ENCODE measurements at places on chromosomes 2 and 18. TPM values are rescaled to one million over a fixed set of nuclear protein-coding genes. Genes with fewer than 3 reads are reported as not detected.
A peak's percentile ranks its signal among the peaks of the same experiment; 100 is the strongest.

DNA sequence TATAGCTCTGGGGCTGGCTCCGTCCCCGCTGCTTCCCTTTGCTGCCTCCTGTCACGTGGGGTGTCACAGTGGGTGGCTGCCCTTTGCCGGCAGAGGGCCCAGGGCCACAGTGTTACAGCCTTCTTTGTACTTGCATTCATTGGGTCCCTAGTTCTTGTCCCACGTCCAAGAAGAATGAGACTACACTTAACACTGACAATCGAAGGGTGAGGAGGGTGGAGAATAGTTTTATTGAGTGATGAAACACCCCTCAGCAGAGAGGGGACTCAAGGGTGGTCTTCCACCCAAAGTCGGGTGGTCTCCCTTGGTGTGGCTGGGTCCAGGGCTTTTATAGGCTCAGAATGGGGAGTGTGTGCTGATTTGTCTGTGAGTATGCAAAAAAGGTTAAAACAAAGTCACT lies 1.9 kb downstream of the ATG4B start:
- H3K4me3 ChIP-seq = no peak overlapping the region
- DNase-seq = no peak
- H3K4me1 ChIP-seq = peaks cover 60% of the 10 kb centered on the region
- no peak overlapping the region for H3K27ac ChIP-seq

Gene SERPINB3
- not detected for total RNA-seq

Gene EMX1
- not detected for total RNA-seq

DNA sequence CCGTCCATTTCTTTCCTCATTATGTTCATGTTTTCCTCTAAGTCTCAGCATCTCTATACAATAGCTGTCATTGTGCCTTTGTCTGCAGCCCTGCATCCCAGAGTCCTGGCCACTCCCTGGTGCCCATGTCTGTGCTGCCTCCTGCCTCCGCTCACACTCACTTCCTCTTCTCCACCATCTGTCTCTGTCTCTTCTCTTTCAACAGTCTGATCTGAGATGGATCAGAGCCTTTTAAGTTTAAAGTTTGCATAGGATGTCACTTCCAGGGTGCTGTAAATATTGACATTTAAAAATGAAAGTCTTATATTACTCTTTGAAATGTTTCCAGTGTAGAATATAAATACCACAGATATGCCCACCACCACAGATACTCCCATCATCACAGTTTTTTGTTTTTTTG lies 42.7 kb downstream of the UBE2F start:
- no peak overlapping the region for H3K4me3 ChIP-seq
- H3K27ac ChIP-seq = no peak overlapping the region
- peaks cover 2% of the 10 kb centered on the region for H3K27me3 ChIP-seq
- H3K4me1 ChIP-seq = no peaks in the 10 kb centered on the region
- peaks cover 19% of the 10 kb centered on the region for H3K36me3 ChIP-seq

- no peak for DNase-seq
- no peak overlapping the region for H3K27ac ChIP-seq
- peaks cover 21% of the 10 kb centered on the region for H3K4me1 ChIP-seq
- no peaks in the 10 kb centered on the region for H3K27me3 ChIP-seq
- H3K4me3 ChIP-seq = no peak overlapping the region
These were observed 1.5 kb upstream of the PTPN2 start for GRCh38 chr18:12885500-12885899.

- peaks cover 4% of the 10 kb centered on the region for H3K36me3 ChIP-seq
- no peaks in the 10 kb centered on the region for H3K27me3 ChIP-seq
- no peaks in the 10 kb centered on the region for H3K4me1 ChIP-seq
- H3K4me3 ChIP-seq = no peak overlapping the region
- no peak overlapping the region for H3K27ac ChIP-seq
- no peak for DNase-seq
These were observed 118.8 kb upstream of the EPB41L3 start for GRCh38 chr18:5662586-5663090.

Gene NCOA1
- total RNA-seq = 10.9 TPM

Gene CHMP1B
- total RNA-seq = 32.0 TPM

Gene ZNF407
- total RNA-seq = 8.4 TPM

GRCh38 chr2:85240055-85240454 lies 87.7 kb downstream of the TGOLN2 start:
- peaks cover 5% of the 10 kb centered on the region for H3K27me3 ChIP-seq
- no peak for DNase-seq
- peaks cover 13% of the 10 kb centered on the region for H3K4me1 ChIP-seq
- no peak overlapping the region for H3K27ac ChIP-seq
- peaks cover 9% of the 10 kb centered on the region for H3K36me3 ChIP-seq

DNA sequence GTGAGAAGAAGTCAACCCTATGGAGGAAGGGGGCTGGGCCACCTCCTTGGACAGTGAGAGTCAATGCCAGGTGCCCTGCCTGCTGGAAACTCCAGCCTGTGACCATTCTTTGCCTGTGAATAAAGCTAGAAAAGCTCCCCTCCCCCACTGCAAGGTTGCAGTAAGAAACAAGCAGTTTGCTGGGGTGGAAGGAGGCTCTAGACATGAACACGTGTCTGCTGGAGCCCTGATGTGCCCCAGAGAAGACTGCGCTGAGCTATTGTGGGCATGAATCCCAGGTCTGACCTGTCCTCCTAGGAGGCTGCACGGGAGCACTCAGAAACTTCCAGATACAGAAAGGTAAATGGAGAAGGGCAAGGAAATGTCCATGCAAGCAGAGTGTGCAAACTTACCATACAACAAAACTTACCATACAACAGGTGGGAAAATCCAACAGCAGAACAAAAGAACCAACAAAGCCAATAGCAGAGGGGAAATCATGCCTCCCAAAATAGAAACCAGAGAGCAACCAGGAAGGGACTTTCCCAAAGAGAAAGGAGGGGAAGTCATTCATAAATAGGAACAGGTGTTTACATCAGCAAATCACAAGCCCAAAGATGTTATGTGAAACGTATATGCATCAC lies 278.7 kb downstream of the BCL2 start:
- no peak for DNase-seq
- H3K4me3 ChIP-seq = no peak overlapping the region
- H3K36me3 ChIP-seq = no peaks in the 10 kb centered on the region

GRCh38 chr2:199940373-199940772 lies 14.9 kb downstream of the TYW5 start:
- no peaks in the 10 kb centered on the region for H3K4me1 ChIP-seq
- H3K4me3 ChIP-seq = no peak overlapping the region
- peaks cover 3% of the 10 kb centered on the region for H3K27me3 ChIP-seq
- peak; percentile 23 for DNase-seq
- no peak overlapping the region for H3K27ac ChIP-seq
- H3K36me3 ChIP-seq = peaks cover 14% of the 10 kb centered on the region

Measured in HFFc6 (cell line).